ENCODE measurements at places on chromosomes 6 and 20.

DNA sequence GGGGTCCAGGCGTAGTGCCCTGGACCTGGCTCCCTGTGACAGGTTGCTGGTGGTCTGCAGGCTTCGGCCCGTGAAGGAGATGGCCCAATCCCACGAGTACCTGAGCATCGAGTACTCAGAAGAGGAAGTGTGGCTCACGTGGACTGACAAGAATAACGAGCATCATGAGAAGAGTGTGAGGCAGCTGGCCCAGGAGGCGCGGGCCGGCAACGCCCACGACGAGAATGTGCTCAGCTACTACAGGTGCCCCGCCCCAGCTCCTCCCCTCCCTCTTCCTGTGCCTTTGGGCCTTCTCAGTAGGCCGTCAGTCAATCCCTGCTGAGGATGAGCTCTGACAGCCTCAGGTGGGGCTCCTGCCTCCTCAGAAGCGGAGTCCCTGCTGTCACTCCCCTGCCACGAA is 42.6 kb downstream of the UQCC2 start:
- peak; percentile 70 for DNase-seq

GRCh38 chr6:153130515-153131036 is 506 bp downstream of the RGS17 start:
- no peak for DNase-seq

DNA sequence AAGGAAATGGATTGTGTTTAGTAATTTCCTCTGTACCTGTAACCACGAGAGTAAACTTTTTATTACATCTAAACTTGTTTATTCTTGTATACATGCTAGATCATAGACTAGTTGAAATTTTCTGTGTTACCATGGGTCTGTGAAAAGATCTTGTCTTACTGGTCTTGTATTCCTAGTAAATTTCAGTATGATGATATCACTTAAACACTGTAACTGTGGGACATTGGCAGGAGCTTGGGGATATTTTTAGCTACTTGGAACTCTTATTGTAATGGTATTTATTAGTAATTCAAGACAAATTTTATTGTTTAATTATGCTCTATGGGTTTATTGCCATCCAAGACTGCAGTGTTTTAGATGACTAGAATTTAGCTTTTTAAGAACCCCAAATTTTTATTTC is 25.9 kb upstream of the TULP4 start:
- DNase-seq = no peak

DNA sequence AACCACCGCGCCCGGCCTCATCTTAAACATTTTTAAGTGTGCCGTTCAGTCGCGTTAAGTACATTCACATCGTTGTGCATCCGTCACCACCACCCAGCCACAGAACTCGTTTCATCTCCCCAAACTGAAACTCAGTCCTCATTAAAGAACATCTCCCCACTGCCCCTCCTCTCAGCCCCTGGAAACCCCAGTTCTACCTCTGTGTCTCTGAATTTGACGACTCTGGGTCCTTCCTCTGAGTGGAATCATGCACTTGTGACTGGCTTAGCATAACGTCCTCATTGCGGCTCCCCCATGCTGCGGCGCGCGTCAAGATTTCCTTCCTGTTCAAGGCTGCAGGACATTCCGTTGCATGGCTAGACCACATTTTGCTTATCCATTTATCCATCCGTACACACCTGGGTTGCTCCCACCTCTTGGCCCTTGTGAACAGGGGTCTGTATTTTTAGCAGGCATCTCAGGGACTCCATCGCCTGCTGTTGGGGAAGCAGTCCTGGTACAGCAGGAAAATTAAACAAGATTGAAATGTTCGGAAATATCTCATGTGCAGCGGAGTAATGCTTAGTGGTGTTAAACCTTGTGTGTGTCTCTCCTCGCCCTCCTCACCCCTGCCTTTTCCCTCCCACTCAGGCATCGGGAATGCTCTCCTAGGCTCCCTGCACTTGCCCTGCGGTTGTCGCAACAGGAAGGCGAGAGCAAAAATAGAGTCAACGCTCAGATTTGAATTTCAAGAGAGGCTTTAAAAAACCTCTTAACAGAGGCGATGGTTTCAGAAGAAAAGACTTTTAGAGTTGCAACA is 127.9 kb downstream of the PXDC1 start:
- no peak for DNase-seq

DNA sequence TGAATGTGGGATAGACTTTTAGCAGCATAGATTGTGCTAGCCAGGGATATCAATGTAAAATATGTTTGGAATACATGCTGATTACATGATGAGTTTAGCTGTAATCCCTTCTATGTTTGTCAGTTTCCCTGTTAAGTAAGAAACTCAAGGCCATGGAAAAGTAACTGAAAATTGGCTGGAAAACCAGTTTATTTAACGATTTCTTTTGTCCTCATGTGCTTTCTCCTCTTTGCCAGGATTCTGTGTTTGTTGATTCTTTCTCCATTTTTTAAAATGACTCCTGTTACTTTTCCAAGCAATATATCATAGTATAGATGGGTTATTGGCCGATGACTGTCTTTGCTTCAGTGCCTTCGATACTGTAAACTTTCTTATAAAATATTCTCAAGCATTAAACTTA is 87.5 kb downstream of the SAMD5 start:
- DNase-seq = no peak

- DNase-seq = peak; percentile 4
Observed at GRCh38 chr20:40741507-40742106, 52.6 kb upstream of the MAFB start.

- no peak for DNase-seq
Observed at GRCh38 chr20:59810449-59811187, 122.8 kb downstream of the SYCP2 start.

- DNase-seq = no peak
Observed at GRCh38 chr6:50791900-50792508, 26.7 kb upstream of the TFAP2B start.

GRCh38 chr6:157557559-157557958 is 176.6 kb downstream of the ZDHHC14 start:
- DNase-seq = no peak

GRCh38 chr6:20744911-20745557 is 210.8 kb downstream of the CDKAL1 start:
- DNase-seq = no peak

- DNase-seq = no peak
Observed at GRCh38 chr6:37802810-37803209, 16.7 kb upstream of the ZFAND3 start.

- DNase-seq = no peak
Observed at GRCh38 chr6:30154709-30155519, 6.1 kb downstream of the TRIM10 start.

DNA sequence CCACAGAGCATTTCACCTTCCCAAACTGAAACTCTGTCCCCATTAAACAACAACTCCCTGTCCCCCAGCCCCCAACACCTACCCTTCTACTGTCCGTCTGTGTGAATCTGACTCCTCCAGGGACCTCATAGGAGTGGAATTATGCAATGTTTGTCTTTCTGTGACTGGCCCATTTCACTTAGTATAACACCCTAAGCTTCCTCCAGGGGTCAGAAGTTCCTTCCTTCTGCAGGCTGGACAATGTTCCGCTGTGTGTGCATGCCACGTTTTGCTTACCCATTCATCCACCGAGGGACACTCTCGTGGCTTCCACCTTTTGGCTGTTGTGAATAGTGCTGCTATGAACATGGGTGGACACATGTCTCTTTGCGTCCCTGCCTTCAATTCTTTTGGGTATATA is 37.6 kb upstream of the MPC1 start:
- DNase-seq = no peak

DNA sequence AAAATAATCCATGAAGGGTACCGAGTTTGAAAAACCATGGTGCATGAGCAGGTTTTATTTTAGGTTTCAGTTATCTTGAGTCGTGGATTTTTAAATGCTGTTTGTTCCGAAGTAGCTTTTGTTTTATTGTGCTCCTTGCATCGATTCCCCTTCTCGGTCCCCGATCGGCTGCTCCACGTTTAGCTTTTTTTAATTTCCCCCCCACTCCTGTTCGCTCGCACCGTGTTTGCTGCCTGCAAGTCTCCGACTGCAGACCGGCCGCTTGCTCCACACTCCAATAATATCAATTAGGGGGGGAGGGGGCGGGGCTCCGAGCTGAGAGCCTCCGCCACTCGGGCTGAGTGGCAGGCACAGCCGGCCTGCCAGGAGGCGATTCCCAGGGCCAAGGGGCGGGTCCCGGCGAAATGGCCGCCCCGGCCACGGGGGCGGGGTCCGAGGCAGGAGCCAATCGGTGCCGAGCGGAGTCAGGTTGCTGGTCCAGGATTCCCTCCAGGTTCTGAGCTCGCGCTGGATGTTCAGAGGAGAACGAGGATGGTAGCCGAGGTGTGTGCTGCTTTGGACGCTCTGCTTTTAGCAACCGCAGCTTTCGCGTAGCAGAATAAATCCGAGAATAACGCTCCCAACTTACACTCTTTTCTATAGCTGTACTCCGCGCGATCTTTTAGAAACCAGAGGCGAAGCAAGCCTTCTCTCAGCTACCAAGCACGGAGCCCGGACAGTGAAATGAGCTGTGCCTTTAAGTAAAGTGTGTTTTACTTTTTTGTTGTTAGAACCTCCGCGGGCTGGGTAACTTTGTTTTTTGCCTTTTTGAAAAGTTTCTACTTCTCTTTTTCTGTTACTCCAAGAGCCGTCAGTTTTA is at the start of gene EPHA7:
EPHA7 (minus strand) TSS at position 256 of the 859 bp plus-strand sequence; CDS start at position 38, 218 bp downstream.
- DNase-seq = no peak

DNA sequence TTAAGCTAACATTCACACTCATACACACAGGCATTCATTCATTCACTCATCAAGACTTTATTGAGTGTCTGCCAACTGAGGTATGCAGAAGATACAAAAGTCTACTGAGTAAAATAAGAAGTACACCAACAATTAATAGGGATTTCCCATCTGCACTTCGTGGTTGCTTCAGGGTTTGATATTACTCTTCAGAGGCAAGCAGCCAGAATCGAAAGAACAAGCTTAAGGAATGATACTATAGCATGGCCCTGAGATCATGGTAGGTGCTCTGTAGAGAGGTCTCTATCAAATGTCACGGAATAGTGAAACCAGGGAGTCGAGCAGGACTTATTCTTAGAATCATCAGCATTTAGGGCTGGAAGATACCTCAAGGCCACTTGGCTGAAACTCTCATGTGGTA is 135.4 kb downstream of the NRN1 start:
- DNase-seq = no peak

DNA sequence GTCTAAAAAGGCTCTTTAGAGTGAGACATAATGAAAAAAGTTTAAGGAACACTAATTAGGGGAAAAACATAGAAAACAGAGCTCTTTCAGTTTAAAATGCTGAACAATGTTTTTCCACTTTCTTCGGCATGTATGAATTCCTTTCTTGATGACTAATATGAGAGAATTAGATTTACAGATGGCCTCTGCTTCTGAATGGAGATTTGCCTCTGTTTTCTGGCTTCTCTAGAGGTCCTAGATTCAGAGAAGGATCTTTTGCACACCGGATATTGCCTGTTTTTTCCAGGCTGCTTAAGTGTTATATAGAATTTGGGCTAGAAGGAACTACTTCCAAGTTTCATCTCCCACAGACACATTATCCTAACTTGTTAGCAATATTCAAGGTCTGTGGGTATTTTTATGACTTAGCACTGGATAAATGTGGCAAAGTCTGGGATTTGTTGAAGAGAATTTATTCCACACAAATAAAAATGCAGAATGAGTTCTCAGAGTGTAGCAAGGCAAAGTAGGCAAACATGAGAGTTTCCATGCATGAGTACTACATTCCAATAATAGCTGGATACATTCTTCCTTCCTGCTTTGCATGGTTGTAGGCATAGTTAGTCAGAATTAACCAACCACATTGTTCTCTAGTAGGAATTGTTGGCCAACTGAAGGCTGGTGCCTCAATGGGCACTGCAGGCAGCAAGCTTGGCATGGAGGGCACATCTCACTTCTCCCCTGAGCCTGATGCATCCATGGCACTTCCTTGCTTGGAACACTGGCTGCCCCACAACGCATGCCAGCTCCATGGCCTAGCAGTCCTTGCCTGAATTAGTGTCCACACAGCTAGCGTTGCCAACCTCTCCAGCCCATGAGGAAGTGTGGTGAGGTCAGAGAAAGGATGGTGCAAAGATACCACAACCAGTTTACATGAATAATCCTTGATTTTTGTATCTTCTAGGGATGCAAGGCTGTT is 224.2 kb downstream of the CLIC5 start:
- no peak for DNase-seq

GRCh38 chr6:169885831-169886230 is 134.4 kb downstream of the ERMARD start:
- no peak for DNase-seq

DNA sequence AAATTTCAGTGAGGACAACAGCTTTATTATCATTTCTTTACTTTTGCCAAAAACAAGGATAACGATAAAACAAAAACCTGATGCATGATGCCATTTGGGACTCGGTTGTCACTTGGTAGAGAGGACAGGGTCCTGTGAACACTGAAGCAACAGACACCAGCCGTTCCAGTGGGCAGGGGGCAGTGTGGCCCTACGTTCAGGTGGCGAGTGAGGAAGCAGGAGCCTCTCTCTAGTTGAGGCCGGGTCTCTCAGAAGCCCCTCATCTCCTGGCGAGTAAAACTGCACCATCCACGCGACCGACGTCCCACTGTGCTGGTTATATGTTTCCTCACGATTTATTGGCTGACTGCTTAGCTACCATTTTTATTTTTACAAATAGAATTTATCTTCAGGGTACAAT is 231.6 kb downstream of the THBS2 start:
- DNase-seq = no peak

DNA sequence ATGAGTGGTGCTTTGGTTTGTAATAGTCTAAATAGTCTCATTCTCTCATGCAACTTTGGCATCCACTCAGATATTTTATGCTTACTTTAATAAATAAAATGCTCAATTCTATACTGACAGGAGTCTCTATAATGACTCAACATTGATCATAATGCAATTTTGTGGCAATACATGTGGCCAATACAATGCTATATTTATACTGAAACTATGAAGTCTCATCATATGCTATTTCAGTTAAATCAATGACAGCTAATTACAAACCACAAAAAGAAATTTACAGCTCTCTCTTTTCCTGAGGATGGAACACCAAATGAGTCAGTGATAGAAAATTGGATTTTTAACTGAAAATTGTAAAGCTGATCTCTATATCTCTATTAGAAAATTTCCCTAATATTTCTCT is 77.1 kb downstream of the WASF1 start:
- DNase-seq = no peak

- DNase-seq = no peak
Observed at GRCh38 chr6:132604635-132605152, 15.2 kb upstream of the TAAR5 start.

GRCh38 chr6:41335943-41336342 is 535 bp downstream of the NCR2 start:
- DNase-seq = no peak
